ENCODE measurements at places on chromosomes 7 and 10.

GRCh38 chr7:1193593-1194424 is 33.8 kb upstream of the ZFAND2A start:
- DNase-seq: no peak

DNA sequence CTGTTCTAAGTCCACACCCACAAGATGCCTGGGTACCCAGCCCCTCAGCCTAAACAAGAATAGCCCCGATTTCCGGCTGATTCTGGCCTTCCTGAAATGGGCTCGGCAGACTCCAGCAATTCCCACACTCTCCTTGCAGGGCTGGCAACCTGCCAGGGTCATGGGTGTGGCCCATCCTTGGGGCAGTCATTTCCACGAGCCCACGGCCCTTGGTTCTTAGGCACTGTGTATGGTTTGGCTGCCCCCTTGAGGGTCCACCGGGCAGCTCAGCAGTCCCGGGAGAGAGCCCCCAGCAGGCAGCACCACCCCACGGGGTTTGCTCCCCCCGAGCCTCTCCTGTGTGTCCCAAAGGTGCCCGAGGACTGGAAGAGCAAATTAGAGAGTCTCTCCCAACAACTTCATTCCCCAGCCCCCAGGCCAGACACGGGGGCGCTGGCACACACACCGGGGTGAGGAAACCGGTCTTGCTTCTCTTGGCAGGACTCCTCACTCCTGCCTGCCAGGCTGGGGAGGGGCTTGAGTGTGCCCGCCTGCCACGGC is 142.2 kb downstream of the EMX2 start:
- no peak for DNase-seq

GRCh38 chr7:150421831-150422230 is 28.6 kb upstream of the GIMAP8 start:
- no peak for DNase-seq

- no peak for DNase-seq
Observed at GRCh38 chr7:46352004-46352954, 431.2 kb upstream of the IGFBP3 start.

GRCh38 chr7:29479301-29480200 is 84.1 kb upstream of the PRR15 start:
- no peak for DNase-seq

DNA sequence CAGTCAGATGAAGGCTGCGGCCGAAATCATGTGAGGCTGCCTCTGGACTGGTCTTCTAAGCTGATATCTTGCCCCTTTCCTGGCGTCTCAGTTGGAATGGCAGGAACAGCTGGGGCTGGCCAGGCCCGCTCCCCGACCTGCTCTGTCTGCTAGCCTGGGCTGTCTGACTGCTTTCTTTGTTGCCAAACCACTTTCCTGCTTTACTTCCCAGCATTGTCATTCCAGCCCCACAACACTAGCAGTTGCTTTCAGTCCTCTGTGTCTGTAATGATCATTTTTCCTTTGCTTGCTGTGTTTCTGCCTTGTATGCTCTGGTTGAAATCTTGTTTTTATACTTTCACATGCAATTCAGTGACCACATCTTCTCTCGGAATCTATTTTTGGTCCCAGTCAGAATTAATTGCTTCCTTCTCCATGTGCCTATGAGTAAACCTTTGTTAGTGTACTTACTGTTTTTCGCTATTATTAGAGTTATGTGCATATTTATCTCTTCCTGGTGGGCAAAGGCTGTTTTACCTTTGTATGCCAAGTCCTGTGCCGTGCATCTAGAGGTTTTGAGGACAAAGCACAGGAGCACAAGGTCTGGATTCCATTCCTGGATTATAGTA is 21.6 kb downstream of the PRPF18 start:
- DNase-seq: no peak

Data from NCI-H187 (cell line).